ENCODE measurements at places on chromosomes 11 and 22. TPM values are rescaled to one million over a fixed set of nuclear protein-coding genes. Genes with fewer than 3 reads are reported as not detected.

CSF2RB gene
- total RNA-seq: 0.60 TPM

ALG9 gene
- 35.3 TPM for total RNA-seq

CCDC81 gene
- total RNA-seq: 3.2 TPM

TRAF6 gene
- 11.6 TPM for total RNA-seq

ZNF215 gene
- total RNA-seq: 1.6 TPM

Measured in cardiac muscle cell (in vitro differentiated cells and primary cell).